ENCODE measurements at places on chromosomes 4 and X. TPM values are rescaled to one million over a fixed set of nuclear protein-coding genes. Genes with fewer than 3 reads are reported as not detected.

SLC25A53 gene
- 10.6 TPM for total RNA-seq

CT45A1 gene
- total RNA-seq, result not detected

RXFP1 gene
- 23.9 TPM for total RNA-seq

GLRA3 gene
- total RNA-seq, result 0.13 TPM

TLR10 gene
- not detected for total RNA-seq

ATP1B4 gene
- total RNA-seq, result not detected

GPR173 gene
- 1.7 TPM for total RNA-seq

CT45A3 gene
- not detected for total RNA-seq

PABPC1L2A gene
- total RNA-seq, result not detected

CFP gene
- total RNA-seq, result 0.13 TPM

KCTD8 gene
- 0.13 TPM for total RNA-seq

FAM156B gene
- total RNA-seq, result 18.1 TPM

MUC7 gene
- not detected for total RNA-seq

ARL9 gene
- 0.13 TPM for total RNA-seq

ANKRD37 gene
- total RNA-seq, result 4.0 TPM

CYBB gene
- total RNA-seq, result not detected

SRPX gene
- total RNA-seq, result 65.0 TPM

TMA16 gene
- 39.4 TPM for total RNA-seq

GPRASP1 gene
- total RNA-seq, result 2.3 TPM

GALNTL6 gene
- total RNA-seq, result not detected

USP17L20 gene
- total RNA-seq, result not detected

XKRX gene
- total RNA-seq, result under 0.01 TPM

TMEM192 gene
- total RNA-seq, result 4.9 TPM

TRPC5OS gene
- not detected for total RNA-seq

SYTL4 gene
- total RNA-seq, result 2.9 TPM

ACE2 gene
- total RNA-seq, result 0.12 TPM

ATP8A1 gene
- total RNA-seq, result 10.5 TPM

GPC3 gene
- total RNA-seq, result under 0.01 TPM

SPIN4 gene
- 2.4 TPM for total RNA-seq

TFDP3 gene
- total RNA-seq, result not detected

TDO2 gene
- total RNA-seq, result 0.53 TPM

MAGEB17 gene
- not detected for total RNA-seq

ITGB1BP2 gene
- total RNA-seq, result 24.3 TPM

TLR8 gene
- not detected for total RNA-seq

TKTL2 gene
- not detected for total RNA-seq

MID1 gene
- total RNA-seq, result 10.7 TPM

MAOA gene
- 21.4 TPM for total RNA-seq

DSPP gene
- not detected for total RNA-seq

DDX3X gene
- total RNA-seq, result 185 TPM

BLOC1S4 gene
- total RNA-seq, result 9.3 TPM

MXD4 gene
- 64.5 TPM for total RNA-seq

FAM149A gene
- 13.9 TPM for total RNA-seq

PRDM5 gene
- 13.1 TPM for total RNA-seq

ARHGEF38 gene
- not detected for total RNA-seq

PRR32 gene
- not detected for total RNA-seq
